ENCODE measurements at places on chromosomes 6 and 20.

DNA sequence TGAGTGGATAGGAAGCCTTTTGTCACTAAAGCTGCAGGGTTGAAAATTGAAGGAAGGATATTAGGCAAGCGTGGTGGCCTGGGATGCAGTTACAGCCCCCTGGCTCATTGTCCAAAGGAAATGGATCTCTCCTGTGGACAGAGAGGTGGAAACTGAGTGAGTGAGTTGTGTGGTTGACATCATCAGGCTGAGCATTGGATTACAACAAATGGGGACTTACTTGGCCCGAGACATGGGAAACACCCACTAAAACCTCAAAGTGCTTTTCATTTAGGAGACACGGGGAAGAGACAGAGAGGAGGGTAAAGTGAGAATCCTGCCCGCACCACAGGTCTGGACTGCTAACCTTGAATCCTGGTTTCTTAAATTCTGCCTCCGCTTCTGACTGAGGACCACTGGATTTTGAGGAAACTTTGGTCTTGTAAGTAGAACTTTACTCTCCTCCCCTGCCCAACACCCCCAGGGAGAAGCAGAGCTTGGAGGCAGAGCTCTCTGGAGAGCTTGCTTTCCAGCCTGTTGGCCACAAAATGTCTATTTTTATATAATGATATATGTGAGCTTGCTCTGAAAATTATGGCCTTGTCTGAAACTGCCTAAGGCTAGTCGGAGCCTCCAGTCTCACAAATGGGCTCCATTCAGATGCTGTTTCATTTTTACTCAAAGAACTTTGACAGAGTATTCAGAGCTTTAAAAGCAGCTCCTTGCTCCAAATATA is at the start of gene PKIG:
TSS of gene PKIG (plus strand) at position 269 of the 715 bp plus-strand sequence. CDS start 31,978 bp downstream, outside the sequence.
- no peak for DNase-seq

DNA sequence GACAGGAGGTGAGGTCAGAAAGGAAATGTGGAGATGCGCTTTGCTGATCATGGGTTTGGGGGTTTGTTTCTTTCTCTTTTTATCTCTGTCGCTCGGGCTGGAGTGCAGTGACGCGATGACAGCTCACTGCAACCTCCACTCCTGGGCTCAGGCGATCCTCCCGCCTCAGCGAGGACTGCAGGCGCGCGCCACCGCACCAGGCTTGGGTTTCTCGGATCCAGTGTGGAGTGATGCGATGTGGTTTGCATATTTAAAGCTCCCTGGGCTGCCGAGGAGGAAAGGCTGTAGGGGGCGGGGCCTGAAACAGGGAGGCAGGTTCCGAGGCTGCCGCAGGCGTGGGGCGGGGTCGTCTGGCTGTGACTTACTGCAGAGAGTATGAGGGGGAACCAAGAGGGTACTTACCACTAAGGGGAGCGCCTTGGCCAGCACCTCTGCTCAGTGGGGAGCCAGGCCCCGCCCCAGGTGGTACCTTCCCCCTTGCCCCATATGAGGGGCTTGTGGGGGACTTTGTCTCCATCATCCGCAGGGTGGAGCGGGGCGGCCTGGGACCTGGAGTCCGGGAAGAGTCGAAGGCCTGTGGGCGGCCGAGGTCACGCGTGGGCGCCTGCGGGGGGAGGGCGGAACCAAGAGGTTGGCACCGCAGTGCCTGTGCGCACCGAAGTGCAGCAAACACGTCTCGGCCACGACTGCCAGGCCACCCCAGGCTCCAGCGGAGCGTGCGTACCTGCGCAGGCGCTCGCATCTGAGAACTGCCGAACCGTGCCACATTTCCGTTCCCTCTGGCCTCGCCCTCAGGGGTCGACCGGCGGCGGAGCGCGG is 12.7 kb upstream of the BAK1 start:
- no peak for DNase-seq

GRCh38 chr6:127514773-127515227 is 4.3 kb downstream of the MTCL3 start:
- DNase-seq: no peak

DNA sequence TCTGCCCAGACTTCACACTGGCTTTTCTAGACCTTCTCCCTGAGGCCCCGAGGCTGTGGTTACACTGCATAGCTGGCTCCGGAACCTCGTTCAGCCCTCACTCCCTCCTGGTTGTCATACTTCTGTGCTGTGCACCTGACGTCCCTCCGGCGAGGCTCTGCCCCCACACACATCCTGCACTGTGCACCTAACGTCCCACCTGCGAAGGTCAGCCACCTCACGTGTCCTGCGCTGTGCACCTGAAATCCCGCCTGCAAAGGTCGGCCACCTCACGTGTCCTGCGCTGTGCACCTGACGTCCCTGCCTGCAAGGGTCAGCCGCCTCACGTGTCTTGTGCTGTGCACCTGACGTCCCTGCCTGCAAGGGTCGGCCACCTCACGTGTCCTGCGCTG is 111.0 kb upstream of the FRMD1 start:
- no peak for DNase-seq

DNA sequence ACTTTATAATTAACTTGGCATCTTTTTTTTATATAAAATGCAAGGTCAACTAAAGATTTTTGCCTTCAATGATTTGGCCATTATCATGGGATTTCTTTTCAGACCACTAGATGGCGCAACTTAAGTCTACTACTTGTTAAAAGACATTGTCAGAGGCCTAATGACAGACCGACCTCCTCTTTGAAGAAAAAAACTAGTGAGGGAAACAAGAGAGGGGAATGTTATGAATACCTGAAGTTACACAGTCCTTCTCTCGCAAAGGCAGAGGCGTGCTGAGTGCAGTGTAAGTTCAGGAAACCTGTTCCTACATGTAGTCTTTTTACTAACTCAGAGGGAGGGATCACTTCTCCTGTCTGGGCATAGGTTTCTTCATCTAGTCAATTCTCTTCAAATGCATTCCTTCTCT is 9.3 kb downstream of the TRAPPC3L start:
- DNase-seq: no peak

GRCh38 chr20:33400812-33401183 is 521 bp downstream of the CDK5RAP1 start:
- no peak for DNase-seq

GRCh38 chr20:33732166-33732970 is 572 bp downstream of the ZNF341 start:
- DNase-seq: peak; percentile 67

GRCh38 chr6:15409301-15410125 is 163.6 kb downstream of the JARID2 start:
- DNase-seq: no peak

DNA sequence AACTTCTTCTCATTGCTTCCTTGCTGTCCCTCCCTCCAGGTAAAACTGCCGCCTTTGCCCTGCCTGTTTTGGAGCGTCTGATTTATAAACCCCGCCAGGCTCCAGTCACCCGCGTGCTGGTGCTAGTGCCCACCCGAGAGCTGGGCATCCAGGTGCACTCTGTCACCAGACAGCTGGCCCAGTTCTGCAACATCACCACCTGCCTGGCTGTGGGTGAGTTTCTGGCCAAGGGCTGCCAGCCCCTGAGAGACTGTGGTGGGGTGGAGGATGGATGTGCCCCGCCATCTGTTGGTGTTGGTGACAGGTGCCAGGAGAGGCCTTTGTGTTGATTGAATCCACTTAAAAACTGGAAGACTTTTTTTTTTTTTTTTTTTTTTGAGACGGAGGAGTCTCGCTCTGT is 9.5 kb downstream of the DDX27 start:
- DNase-seq: no peak

DNA sequence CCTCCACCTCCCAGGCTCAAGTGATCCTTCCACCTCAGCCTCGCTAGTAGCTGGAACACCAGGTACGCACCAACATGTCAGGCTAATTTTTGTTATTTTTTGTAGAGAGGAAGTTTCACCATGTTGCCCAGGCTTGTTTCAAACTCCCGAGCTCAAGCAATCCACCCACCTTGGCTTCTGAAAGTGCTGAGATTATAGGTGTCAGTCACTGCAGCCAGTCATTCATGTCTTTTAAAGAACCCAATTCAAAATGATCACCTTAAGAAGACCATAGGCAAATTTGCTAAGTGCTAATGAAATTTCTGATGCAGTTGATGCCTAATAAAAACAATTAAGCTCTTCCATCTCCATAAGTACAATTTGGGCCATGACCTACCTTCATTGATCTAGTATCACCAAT is 2.6 kb upstream of the VNN2 start:
- no peak for DNase-seq

DNA sequence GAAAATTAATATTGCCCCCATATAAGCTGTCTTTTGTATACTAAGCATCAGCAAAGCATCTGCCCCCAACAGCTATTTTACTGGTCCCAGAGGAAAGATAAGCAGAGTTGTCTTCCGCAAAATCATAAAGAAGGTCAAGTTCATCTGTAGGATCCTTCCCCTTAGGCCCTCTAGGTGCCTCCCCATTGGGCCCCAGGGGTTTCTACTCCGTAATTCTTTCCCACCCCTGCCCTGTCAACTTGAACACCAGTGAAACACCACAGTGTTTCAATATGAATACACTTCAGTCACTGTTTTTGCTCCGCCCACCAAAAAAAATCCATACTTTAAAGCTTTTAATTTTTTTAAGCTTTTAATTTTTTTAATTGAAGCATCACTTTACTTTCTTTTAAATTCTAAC is 159.2 kb downstream of the ATXN1 start:
- peak; percentile 55 for DNase-seq

DNA sequence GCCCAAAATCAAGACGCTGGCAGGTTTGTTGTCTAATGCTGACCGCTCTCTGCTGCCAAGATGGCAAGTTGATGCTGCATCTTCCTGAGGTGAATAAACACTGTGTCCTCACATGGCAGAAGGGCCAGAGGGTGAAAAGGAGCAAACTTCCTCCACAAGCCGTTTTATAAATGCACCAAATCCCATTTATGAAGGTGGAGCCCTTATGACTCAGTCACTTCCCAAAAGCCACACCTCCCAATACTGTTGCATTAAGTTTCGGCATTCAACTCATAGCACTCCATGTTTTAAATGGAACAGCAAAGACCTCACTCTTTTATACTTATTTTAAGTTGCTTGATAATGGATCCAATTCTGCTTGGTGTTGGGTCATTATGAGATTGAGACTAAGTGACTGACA is 316.6 kb downstream of the RFPL4B start:
- no peak for DNase-seq

GRCh38 chr6:128079021-128079420 is 178.2 kb upstream of the THEMIS start:
- DNase-seq: no peak

DNA sequence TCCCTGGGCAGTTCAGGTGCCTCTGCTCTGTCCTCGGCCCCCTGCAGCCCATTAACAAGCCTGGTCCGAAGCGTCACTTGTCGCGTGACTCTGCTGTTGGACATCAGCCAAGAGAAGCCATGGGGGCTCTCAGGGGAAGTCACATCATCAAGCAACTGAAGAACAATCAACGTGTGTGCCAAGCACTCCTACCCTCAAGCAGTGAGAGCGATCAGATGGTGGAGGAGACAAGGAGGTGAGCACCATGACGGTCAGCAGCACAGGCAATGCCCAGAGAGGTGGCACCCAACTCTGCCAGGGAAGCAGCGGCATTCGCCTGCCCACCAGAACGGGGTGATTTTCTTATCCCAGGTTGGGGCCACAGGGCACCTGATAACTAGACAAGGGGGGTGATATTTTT is 132.7 kb downstream of the AGPAT4 start:
- DNase-seq: no peak

- no peak for DNase-seq
Observed at GRCh38 chr20:32965581-32966373, 38.5 kb downstream of the SUN5 start.

DNA sequence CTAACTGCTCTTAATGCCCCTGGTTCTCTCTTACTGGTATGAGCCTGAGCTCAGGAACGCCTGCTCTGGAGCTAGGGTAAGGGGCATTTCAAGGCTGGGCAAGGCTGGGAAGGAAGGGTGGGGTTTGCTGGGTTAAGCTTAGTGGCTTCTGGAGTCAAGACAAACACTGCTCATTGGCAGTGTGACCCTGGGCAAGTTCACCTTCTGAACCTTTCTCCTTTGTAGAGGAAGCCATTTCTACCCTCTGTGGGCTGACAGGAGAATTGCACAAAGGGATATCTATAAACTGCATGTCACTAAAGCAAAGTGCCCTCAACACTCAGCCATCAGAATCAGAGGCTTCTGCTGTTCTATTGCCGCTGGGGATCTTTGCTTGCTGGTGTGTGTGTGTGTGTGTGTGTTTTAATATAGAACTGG is 20.3 kb upstream of the LRRN4 start:
- no peak for DNase-seq

DNA sequence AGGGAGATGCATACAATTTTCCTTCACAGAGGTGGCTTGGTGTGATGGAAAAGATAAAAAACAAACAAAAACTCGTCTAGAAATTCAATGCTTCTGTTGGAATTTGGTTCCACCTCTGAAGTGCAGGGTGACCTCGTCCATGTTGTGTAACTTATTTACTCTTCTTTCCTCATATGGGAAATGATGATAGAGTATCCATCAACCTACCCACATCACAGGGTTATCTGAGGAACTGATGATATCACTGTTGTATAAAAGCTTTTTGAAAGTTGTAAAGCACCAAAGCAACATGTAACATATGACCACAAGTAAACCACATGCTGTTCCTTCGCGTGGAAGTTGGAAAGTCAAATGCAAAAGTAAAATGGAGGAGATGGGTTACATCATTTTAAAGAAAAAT is 212.0 kb upstream of the SGK1 start:
- no peak for DNase-seq

DNA sequence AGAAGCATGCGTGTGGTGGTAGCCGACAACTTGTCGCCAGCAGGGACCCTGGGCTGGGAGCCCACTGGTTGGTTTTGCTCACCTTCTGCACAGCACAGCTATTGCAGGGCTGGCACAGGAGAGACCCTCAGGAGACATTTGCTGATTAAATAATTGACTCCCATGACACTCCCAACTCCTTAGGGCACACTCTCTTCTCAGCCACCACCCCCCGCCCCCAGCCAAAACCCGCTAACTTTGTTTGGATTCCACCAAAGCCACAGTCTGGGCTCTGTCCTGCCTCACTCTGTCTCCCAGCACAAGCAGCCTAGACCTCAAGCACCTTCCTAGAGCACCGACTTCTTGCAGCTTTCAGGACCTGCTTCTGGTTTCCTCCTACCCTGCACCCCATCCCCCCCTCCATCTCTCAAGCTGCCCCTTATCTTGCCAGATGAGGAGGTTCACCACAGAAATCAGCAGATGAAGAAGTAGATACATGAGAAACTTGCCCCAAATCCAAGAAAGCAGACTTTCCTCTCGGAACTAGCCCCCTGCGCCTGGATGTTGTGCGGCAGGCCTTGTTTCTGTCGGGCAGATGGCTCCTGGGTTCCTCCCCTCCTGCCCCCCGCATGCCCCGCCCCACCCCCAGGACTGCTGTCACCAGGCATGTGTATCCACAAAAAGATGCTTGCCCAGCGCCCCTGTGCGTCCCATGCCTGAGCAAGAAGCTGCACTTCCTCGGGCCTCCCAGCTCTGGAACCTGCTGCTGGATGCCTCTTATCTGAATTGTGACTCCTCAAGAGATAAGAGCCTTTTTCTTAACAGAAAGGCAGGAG is 35.0 kb upstream of the CD93 start:
- DNase-seq: no peak

DNA sequence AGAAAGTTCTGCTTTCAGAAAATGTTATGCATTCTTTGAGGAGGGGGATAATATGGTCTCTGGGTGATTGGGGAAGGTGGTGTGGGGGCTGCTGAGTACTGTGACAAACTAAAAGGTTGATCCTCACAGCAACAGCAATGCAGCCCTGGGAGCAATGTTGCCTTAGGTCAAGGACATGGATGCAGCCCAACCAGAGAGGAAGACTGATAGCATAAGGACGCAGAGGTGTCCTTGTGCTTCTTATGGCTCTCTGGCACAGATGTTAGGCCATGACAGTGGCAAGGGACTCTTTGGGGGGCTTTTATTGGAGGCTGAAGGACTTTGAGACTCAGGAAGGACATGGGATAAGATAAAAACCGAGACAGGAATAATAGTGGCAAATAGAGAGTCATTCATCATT is 186.2 kb upstream of the PHACTR1 start:
- no peak for DNase-seq

- no peak for DNase-seq
Observed at GRCh38 chr6:158999154-158999665, 792 bp downstream of the RSPH3 start.
